Fibroblast of mammary gland (primary cell): ENCODE measurements at places on chromosomes 2 and 18.
A peak's percentile ranks its signal among the peaks of the same experiment; 100 is the strongest.

GRCh38 chr2:159075727-159076126 lies 107.3 kb downstream of the TANC1 start:
- DNase-seq: peak; percentile 70

DNA sequence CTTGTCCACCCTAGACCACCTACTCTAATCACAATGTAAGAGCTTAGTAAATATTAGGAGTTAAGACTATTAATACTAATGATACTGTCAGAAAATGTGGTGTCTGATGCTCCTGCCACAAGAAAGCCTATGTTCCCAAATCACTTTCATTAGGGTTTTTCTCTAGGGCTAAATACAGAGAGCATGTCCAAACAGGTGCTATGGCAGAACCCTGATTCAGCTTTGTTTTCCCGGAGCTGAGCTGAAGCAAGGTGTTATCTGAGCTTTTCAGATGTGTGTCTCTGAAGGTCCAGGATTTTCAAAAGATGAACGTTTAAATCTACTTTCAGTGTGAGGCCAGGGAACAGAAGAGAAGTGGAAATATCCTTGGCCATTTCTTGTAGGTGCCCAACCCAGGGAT lies 40.6 kb downstream of the CPO start:
- DNase-seq: no peak

DNA sequence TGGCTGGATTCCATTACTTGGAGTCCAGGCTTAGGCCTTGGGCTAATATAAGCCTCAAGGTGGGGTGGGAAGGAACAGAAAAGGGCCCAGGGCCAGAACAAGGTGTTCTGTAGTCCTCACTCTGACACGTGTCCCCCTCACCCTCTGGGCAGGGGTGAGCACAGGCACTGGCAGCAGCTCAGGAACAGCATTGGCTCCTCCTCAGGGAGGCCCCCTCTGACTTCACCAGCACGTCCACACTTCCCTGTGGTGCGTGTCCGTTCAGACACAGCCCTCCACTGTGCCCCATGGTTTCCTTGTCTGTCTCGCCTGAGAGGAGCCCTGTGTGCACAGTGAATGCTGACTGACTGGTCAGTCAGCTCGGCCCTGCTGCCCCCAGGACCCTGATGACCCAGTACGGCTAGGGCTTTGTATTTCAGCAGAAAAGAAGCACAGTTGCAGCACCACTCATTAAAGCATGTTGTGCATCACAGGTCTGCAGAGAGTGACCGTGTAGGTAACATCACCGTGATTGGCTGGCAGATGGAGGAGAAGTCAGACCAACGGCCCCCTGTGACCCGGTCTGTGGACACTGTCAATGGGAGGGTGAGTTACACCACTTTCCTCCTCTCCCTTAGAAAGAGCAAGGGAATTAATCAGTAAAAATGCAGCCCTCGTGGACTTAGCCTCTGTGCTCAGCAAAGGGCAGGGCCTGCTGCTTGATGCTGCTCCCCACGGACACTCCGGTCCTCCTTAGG lies 70.8 kb downstream of the COA5 start:
- DNase-seq: no peak

DNA sequence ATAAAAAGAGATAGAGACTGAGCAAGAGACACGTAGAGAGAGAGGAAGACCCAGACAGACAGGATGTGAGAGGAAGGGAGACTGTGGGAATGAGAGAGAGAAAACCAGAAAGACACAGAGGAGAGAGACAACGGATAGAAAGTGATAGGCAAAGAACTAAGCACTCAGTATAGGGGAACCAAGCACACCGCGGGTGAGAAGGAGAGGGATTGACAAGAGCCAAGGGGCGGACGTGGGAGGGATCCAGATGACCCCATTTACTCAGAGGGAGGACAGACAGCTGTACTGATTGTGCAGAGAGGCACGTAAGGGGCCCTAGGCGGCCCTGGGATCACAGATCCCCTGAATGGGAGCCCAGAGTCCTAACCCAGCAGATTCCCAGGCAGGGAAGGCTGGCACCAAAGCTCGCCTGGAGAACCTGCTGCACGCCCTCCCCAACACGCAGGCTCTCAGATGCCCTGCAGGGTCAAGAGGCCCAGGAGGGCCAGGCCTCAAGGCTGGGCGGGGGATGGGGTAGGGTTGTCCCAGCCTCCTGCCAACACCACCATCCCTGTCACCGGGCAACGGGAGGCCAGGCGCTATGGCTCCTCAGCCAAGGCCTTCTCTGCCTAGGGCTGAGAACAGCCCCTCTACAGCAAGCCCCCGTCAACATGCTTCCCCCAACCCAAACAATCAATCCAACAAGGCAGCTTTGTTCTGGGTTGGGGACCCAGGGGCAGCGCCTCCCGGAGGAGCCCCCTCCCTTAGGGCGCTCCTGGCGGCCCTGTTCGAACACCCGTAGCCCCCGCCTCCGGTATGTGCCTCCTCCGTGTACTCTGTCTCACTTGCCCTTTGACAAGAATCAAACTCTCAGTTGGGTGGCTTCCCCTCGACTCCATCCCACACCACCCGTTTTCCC lies 579 bp downstream of the LOXL3 start:
- peak; percentile 32 for DNase-seq

GRCh38 chr18:78972930-78973331 lies 6.7 kb upstream of the SALL3 start:
- DNase-seq: no peak

- DNase-seq: no peak
These were observed 8.7 kb downstream of the INPP5D start for GRCh38 chr2:233068762-233069418.

DNA sequence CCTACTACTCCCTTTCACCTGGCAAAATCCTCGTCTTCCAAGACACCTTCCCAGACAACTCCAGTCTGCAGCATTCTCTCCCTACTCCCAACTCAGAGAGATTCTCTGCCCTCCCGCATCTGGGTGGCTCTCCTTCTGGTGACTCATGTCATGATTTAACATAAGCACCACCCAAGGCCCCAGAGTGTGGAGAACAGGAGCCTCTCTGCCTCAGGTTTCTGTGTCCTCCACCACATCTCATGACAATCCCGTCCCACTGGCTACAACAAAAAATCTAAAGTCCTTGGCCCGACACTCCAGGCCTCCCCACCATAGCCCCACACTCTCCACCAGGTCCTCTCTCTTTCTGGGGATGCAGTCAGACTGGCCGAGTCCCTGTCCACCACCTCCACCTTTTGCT lies 197.1 kb downstream of the BCL11A start:
- no peak for DNase-seq

DNA sequence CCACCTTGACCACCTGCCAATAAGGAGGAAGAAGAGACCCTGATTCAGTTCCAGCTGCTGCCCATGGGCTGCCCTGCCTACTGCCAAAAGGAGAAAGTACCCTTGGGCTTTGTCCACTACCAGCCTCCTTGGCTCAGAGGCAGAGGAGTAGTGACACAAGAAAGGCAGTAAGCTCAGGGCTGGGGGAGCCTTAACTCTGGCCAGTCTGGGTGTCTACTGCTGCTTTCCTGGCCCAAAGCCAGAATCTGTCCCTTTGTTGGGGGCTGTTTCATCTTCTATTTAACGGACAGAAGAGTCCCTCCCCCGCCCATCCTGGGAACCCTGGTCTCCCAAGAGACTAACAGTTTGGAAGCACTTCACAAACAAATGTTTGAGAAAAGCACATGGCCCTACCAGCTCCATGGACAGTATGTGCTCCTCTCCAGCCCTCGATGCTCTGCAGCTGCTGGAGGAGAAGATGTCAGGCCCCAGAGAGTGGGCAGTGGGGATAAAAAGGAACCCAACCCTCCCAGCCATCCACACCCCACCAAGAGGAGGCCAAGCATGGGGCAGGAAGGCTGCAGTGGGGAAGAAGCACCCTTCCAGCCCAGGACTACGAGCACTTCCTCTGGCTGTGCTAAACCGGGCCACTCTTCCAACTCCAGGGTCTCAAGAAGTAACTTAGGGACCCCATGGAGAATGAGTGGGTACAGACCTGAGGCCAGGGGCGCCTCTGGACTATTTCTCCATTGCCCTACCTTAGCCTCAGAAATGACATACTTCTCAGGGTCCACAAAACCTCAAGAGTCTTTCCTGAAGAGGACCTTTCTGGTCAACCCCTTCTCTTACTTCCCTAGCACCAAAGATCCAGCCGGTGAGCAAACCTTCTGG lies 1.2 kb downstream of the ATG9A start:
- no peak for DNase-seq

- no peak for DNase-seq
These were observed 61.2 kb upstream of the CABLES1 start for GRCh38 chr18:23073996-23074606.

DNA sequence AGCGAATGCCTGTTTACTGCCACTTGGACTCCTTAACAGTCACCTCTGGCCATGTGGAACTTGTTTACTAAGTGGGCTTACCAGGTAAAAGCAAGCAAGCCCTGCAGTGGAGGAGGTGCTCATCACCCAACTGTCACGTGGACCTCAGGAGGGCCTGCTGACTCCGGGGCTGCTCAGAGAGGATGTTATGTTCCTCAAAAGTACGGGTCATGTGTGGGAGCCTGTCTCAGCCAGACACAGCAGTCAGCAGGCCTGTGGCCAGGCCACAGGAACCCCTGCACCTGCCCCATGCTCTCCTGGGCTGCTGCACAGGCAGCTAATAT lies 36.2 kb downstream of the AMER3 start:
- no peak for DNase-seq

DNA sequence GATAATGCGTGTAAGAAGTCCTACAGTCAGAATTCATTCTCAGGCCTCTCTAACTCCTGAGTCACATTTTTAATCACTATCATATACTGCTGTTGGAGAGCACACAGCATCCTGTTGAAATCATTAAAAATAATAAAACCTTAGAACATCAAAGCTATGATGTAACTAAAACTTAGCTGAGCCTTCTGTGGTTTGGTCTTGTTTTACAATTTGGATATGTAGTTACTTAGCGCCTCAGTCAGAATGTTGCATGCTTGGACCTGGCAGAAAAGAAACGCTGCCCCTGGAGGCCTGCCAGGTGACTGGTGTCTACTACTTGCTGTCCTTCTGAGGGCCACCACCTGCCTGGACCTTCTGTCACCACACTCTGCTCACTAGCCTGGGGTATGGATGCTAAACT lies 261.1 kb upstream of the RASGRP3 start:
- peak; percentile 96 for DNase-seq

GRCh38 chr2:30701782-30702181 lies 105.5 kb downstream of the CAPN13 start:
- no peak for DNase-seq

- DNase-seq: peak; percentile 73
These were observed 605.5 kb downstream of the EPHA4 start for GRCh38 chr2:220966636-220967035.

- no peak for DNase-seq
These were observed 92.1 kb downstream of the SH3BP4 start for GRCh38 chr2:235043762-235044500.

DNA sequence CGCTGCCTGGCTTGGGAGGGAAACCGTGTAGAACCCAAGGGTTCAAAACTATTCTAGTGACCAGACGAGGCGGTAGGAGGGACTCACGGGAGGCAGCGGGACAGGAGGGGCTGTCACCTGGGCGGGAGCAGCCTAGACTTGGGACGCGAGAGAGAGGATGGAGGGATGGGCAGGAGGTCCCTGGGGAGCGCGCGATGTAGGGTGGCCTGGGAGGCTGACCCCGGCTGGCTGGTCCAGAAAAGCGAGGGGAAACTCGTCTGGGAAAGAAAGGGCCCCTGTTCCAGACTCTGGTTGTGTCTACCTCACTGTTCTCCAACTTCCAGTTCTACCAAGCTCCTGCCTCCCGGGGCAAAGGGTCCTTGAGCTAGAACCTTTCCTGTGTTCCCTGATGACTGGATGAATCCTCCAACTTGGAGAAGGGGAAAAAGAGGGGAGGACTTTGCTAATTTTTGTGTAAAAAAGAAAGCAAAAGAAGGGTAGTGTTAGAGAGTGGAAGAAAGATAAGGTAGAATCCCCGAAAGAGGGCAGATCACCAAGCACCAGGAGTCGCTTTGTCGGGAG lies 1.4 kb downstream of the DOK6 start:
- DNase-seq: no peak

- DNase-seq: peak; percentile 63
These were observed at the start of gene DOK6 for GRCh38 chr18:69400253-69400975. Gene DOK6, plus strand, starts transcription at chr18:69400888.

DNA sequence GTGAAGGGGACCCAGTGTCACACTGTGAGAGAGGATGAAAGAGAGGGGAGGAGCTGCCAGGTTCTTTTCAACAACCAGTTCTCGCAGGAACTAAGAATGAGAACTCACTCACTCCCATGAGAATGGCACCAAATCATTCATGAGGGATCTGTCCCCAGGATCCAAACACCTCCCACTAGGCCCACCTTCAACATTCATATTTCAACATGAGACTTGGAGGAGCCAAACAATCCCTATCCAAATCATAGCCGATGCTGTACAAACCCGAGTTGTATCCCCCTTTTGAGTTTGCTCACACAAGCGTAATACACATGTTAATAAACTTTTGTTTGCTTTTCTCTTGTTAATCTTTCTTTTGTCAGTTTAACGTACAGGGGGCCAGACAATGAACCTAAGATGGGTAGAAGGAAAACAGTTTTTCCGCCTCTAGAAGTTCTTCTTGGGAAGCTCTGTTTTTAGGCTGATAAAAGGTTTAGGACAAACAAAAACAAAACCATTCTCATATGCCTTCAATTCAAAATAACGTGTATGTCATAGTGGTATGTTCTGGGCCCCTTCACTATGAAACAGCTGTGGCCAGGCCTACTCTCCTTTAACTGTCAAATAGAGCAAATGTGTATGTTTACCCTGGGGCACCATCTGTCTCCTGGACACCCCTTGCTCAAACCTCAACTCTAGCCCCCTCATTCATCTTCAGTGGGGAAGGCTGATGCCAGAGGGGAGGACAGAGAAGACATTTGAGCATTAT lies 9.1 kb upstream of the TMEM37 start:
- no peak for DNase-seq

DNA sequence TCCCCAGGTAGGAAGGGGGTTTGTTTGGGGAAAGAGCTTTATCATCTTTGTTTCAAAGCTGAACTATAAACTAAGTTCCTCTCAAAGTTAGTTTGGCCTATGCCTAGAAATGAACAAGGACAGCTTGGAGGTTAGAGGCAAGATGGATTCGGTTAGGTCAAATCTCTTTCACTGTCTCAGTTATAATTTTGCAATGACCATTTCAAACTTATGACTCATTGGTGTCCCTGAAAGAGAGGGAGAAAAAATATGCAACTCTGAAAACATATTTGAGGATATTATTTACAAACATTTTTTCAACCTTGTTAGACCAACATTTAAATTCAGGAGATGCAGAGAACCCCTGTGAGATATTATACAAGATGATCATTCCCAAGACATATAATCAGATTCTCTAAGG lies 95.7 kb downstream of the EFEMP1 start:
- no peak for DNase-seq

- DNase-seq: peak; percentile 32
These were observed 11.8 kb downstream of the NDUFA10 start for GRCh38 chr2:240013343-240013742.

DNA sequence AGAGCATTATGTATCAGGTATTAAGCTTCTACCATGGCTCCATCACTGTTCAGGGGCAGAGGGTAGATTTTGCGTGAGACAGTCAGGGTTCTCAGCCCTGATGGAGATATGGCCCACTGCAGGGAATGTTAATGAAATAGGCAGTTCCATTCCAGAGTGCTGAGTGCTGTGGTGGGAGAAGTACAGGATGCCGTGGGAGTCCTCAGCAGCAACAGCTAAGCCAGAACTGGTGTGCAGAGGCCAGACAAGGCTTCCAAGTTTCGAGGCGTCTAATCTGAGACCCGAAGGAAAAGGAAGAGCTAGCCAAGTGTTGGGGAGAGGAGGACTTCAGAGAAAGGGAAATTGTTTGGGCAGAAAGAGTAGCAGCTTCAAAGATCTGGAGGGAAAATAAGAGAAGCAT lies 30.2 kb upstream of the MAPRE2 start:
- no peak for DNase-seq
